ENCODE measurements at places on chromosomes 5 and 9.
A peak's percentile ranks its signal among the peaks of the same experiment; 100 is the strongest.

GRCh38 chr5:154038261-154038706, 426 bp downstream of the FAM114A2 start:
- DNase-seq, result no peak

DNA sequence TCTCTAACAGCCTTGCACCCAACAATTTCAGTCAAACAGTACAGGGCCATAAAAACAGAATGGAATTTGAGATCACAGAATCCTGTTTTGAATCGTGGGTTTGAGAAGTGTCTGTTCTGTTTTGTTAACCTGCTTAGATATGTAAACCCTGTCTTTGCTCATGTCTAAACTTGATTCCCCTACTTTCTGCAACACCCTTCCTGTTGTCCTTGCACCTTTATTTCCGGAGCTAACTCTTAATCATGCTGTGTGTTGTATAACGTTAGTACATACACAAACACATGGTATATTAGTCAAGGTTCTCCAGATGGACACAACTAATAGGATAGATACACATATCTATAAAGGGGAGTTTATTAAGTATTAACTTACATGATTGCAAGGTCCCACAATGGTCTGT, 2229.2 kb upstream of the C9orf72 start:
- no peak for DNase-seq

- DNase-seq, result no peak
These were observed 143.4 kb upstream of the OTULINL start for GRCh38 chr5:14438195-14438606.

- DNase-seq, result no peak
These were observed 606.8 kb downstream of the SLCO4C1 start for GRCh38 chr5:101689306-101689705.

- no peak for DNase-seq
These were observed 35.6 kb upstream of the HAND1 start for GRCh38 chr5:154513669-154514084.

GRCh38 chr5:44332285-44332971, 56.8 kb downstream of the FGF10 start:
- no peak for DNase-seq

DNA sequence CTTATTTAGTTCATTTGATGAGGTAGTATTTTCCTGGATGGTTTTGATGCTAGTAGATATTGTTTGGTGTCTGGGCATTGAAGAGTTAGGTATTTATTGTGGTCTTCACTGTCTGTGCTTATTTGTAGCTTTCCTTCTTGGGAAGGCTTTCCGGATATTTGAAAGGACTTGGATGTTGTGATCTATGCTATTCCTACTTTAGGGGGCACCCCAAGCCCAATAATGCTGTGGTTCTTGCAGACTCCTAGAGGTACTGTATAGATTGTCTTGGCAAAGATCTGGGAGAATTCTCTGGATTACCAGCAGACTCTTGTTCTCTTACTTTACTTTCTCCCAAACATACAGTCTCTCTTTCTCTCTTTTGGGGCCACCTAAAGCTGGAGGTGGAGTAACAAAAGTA, 315.7 kb downstream of the MAT2B start:
- DNase-seq, result no peak

DNA sequence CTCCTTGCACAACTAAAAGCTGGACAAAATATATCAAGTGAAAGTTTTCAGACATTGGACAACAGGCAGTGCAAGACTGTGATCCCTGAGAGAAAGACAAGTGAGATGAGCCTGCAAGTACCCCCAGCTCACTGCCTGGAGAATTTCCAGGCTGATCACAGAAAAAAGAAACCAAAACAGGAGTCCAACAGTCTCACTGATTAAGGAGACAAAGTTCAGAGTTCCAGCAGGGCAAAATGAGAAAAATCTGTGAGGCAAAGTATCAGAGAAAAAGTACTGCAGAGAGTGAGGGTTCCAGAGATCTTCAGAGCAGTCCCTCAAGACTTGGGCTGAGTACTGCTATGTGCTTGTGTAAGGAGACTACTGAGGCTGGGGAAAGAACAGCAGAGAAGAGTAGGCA, 56.0 kb upstream of the PRSS3 start:
- DNase-seq, result no peak

GRCh38 chr9:128550770-128551656, 1.4 kb upstream of the SPTAN1 start:
- DNase-seq, result no peak

GRCh38 chr9:34417734-34418133, 40.6 kb downstream of the FAM219A start:
- DNase-seq, result no peak

DNA sequence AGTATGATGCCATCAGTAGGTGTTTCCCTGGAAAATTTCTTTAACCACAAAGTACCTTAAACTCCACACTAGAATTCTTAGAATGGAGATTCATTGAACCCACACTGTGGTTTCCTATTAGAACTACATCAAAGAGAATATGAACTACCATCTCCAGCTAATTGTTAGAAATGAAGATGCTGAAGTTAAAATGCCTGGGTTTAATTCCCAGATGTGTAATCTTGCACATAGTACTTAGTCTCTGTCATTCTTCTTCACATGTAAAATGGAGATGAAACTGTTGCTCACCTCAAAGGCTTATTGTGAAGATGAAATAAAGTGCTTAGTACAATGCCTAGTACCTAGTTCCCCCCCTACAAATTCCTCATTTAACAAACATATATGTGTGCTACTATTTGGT, 303.3 kb upstream of the CCNG1 start:
- no peak for DNase-seq

DNA sequence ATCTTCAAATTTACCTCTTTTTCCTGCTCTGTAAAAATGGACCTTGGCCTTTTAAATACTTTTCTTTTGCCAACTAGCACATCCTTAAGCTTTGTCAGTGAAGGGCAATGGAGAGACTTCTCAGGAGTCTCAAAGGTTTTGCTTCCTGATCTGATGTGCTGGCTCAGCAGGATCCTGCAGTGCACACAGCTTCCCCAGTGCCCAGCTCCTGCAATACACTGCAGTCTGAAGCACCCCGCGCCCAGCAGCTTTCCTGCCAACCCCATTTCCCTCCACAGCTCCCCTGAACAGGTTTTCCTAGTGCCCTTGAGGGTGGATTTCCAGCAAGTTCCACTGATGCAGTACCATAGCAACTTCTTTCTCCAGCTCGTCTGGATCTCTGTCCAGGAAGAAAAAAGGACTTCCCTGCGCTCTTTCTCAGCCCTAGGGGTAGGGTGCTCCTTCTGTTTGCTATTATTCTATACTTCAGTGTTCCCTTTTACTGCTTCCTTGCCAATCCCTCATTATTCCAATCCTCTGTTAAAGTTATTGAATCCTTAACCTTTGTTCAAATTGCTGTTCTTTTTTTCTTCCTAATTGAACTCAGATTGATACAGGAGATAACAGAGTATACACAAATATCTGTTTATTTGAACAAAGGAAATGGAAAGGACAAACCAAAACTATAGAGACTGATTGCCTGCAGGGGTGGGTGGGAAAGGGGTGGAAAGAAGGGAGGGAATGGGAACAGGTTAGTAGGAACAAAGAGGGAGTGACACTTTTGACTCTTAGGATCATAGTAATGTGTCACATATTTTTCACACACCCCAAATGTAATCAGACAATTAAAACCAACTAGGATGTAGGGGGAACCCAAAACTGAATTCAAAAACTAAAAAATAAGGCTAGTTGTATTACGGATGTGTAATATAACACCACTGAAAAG, 8.5 kb downstream of the SNAPC3 start:
- DNase-seq, result no peak

DNA sequence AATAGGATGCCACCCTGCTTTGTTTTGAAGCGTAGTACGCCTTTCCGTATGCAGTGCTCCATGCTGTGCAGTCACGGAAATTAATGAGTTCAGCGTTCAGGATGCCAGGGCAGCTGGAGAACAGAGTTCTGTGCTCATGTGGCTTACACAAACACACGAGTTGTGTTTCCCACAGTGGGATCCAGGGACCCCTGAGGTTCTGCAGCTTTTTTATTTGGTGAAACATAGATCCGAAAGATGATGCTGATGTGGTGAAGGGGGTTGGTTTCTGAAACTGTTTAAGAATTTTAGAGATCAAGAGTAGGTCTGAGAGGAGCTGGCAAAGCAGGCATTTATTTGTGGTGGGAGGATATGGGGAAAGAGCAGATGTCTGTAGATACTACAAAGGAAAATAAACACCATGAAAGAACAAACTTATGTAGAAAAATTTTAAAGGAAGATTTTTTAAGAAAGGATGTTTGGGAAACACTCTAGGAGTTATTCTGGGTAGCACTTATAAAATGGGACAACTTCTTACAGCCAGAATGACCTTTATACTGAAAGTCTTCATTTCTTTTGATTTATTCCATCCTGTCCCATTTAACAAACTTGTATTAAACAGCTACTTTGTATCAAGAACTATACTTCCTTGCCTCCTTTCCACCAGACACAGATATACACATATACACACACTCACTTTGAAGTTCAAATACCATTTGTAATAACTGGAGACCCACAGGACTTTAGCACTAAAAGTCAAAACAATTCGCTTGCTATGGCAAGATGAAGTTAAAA, 52.7 kb downstream of the ITGA1 start:
- DNase-seq, result peak; percentile 99

DNA sequence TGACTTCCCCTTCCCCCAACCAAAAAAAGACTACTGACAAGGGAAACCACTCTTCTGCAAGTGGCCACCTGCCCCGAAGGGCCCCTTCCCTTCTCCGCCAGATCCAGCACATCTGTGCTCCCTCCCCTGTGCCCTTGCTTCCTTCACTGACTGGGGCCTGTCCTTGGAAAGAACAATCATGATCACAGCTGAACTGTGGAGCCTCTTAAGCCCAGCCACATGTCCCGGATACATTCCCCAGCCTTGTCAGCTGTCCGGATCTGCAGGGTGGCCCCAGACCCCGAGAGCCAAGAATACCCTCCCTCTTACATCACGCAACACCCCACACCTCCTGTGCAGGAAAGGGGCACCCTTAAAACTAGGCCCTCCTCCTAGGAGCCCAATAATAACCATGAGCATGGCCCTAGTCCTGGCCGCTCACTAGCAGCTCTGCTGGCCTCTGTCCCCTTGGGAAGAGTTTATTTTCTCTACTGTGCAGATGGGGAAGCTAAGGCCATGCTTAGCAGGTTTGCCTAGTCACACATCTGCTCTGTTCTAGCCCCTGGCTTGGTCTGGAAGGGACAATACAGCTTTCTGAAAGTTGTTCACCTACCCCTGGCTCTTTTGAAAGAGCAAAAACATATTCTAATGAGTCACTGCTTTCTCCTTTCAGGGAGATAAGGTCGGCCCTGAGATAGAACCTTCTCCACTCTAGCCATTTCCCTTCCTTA, 3.8 kb downstream of the SPRY4 start:
- DNase-seq, result no peak
